ENCODE measurements at places on chromosomes 13 and 19.
A peak's percentile ranks its signal among the peaks of the same experiment; 100 is the strongest.

DNA sequence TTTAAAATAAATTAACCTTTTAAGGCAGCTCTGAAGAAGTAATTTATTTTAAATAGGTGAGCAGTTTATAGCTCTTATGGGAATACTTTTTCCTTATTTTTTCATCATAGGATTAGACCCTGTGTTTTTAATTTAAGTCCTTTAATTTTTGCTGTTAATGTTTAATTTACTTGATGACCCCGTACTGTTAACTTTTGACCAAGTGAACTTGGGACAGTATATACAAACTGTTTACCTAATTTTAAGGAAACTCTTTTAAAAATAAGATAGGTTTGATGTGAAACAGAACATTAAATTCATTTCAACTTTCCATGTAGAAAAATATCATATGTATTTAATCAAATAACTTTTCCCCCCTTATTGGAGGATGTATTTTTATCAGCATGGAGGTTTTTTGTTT lies 74.4 kb downstream of the KCNRG start:
- DNase-seq, result no peak

DNA sequence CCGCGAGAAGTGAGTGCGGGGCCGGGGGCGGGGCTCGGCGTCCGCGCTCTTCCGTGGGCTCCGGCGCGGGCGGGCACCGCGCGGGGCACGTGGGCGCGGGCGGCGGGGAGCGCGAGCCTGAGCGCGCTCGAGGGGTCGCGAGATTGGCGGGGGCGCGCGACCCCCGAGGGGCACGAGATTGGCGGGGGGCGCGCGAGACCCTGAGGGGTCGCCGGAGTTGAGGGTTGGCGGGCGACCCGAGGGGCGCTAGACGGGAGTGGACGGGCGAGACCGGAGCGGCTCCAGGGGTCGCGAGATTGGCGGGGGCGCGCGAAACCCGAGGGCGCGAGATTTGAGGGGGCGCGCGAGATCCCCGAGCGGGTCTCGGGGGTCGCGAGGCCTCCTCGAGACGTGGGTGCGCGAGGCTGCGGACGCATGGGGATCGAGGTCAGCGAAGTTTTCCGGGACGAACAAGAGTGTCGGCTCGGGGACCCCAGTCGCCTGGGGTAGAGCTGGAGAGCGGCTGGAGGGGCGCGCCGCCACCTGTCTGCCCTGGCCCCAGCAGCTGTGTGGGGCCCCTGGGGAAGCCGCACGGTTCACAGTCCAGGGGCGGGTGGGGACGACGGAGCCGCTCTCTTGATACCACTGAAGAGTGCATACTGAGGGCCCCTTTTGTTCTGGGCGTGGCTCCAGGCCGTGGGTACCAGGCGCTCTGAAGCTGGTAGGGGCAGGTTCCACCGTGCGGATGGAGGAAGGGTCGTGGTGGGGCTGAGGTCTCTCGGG lies 682 bp downstream of the SSBP4 start:
- peak; percentile 49 for DNase-seq

GRCh38 chr19:49679771-49680413 lies 2.8 kb downstream of the PRMT1 start:
- no peak for DNase-seq

GRCh38 chr19:17327654-17328516 lies 6.8 kb downstream of the ANO8 start:
- peak; percentile 65 for DNase-seq

DNA sequence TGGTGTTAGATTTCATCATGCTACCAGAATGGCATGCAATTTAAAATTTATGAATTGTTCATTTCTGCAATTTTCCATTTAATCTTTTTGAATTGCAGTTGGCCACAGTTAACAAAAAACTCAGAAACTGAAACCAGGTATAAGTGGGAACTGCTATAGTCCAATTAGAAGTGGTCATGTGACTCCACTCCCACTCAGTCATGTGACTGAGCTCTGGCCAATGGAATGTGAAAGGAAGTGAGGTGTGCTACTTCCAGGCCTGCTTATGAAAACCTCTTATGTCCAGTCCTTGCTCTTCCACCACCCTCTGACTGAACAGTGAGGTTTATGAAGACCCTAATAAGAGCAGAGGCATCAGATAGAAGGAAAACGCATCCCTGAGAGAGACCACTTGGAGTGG lies 47.0 kb downstream of the DLEU7 start:
- DNase-seq, result no peak

DNA sequence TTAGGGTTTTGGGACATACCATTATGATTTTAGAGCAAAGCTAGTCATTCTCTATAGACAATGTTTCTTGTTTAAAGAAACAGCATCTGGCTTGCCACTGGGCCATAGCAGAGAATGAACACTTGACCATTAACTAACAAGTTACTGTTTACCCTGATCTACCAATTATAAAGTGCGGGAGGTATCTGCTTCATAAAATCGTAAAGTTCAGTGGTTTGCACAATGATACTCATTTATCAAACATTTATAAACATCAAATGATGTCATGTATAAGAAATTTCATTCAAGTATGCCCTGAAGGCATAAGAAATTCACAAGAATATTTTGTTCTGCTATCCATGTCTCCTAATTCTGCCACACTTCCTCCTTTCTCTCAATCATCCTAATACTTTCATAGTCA lies 139.2 kb downstream of the PCDH20 start:
- DNase-seq, result no peak

DNA sequence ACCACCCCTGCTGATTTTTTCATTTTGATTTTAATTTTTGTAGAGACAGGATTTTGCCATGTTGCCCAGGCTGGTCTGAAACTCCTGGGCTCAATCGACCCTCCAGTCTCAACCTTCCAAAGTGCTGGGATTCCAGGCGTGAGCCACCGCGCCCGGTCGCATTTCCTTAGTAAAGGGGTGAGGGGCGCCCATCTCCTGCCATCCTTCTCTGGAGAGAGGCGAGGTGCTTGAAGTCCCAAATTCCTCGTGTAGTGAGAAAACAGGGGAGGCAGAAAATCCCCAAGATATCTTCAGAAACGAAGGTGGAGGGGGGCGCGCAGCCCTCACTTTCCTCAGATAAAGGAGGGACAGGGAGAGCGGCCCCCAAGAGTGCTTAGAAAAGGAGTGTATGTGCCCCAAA lies 21.0 kb upstream of the GATAD2A start:
- DNase-seq, result no peak

All from CD4-positive, alpha-beta T cell treated with Interleukin-1 beta for 1 hour (primary cell).